Upper lobe of left lung (tissue), 6 donors: ENCODE measurements at places on chromosomes 2 and 18.
A peak's percentile ranks its signal among the peaks of the same experiment; 100 is the strongest.

DNA sequence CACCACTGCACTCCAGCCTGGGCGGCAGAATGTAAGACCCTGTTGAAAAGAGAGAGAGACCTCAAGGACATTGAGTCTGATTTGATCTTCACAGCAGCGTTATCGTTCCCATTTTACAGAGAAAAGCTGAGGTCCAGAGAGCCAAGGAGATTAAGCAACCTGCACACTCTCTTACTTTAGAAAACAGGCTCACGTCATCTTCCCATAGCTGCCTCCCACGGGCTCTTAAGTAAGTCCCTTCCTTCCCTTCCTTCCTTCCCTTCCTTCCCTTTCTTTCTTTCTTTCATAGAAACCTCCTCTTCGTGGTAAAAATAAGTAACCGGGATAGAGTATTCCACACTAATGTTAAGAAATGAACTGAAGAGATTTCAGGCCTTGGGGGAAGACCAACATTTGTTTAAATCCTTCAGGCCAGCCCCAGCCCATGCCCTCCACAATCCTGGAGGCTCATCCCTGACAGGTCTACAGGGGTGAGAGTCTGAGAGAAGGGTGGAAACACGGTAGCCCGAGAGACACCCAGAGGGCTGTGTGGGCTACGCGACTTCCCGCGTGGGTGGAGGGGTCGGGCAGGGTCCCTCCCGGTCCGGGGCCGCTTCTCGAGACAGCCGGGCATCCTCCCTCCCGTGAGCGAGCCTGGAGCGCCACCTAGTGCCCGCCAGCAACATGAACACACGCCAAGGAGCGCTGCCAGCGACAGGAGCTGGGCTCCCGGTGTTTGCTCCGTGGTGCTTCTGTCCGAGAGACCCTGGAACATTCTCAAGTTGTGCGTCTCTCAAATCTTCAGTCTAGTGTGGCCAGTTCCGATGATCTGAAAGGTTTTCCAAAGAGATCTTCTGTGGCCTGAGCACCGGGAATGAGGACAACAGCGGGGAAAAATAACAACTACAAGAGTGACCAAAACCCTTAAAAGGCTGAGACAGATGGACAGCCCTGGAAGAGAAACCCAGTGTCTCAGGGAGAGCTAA lies 160.3 kb downstream of the INO80D start:
- peak; percentile 93 for DNase-seq

DNA sequence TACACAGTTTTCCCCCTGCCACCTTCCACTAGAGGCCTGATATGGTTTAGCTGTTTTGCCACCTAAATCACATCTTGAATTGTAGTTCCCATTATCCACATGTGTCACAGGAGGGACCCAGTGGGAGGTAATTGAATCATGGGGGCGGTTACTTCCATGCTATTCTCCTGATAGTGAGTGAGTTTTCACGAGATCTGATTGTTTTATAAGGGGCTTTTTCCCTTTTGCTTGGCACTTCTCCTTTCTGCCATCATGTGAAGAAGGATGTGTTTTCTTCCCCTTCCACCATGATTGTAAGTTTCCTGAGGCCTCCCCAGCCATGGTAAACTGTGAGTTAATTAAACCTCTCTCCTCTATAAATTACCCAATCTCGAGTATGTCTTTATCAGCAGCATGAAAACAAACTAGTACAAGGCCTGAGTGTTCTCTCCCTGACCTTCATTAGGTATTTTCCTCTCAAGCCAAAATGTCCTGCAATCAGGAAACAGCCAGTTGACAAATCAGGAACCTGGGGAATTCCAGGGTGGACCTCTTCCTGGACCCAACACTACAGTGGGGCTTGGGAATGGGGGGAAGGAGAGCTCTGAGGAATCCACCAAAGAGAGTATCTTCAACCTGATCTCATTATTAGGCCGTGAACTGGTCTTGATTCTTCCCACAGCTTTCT lies 129.9 kb downstream of the TXNL1 start:
- no peak for DNase-seq

GRCh38 chr2:20094142-20094755 lies 42.8 kb upstream of the LAPTM4A start:
- no peak for DNase-seq

DNA sequence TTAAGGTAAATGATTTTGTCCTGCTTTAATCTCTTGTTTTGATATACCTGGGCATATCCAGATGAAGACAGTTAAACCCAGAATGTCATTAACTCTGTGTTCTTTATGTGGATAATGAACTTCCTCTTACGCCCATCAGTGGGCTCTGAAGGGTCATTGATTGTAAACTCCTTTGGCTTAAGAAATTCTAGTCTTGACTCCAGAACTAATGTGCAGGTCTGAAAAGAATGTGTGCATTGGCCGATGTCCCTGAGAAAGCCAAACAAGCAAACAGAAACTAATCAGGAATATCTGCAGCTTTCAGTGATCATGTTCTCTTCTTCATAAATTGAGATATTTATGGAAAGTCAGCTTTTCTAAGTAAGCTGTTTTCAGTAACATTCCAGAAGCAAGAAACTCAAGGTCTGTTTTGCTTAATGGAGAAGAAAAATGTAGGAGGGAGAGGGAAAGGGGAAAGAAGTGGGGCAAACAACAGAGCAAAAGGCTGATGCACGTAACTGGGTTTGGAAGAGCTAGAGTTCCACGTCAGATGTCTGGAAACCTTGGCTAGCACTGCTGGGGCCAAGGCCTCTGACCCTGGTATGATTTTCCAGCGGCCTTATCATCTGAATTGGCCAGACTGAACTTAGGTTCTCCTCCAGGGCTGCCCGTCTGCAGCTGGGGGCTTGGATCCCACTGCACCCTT lies 61.3 kb upstream of the FHL2 start:
- DNase-seq: no peak

GRCh38 chr2:10009811-10010781 lies 33.3 kb upstream of the KLF11 start:
- DNase-seq: peak; percentile 92

- DNase-seq: peak; percentile 37
Observed at GRCh38 chr2:12106440-12107080, 360.1 kb downstream of the LPIN1 start.

GRCh38 chr18:11149441-11150270 lies at the start of gene PIEZO2:
TSS of gene PIEZO2 (minus strand) at chr18:11149569. CDS start at chr18:11148588, 981 bp downstream.
- peak; percentile 55 for DNase-seq

DNA sequence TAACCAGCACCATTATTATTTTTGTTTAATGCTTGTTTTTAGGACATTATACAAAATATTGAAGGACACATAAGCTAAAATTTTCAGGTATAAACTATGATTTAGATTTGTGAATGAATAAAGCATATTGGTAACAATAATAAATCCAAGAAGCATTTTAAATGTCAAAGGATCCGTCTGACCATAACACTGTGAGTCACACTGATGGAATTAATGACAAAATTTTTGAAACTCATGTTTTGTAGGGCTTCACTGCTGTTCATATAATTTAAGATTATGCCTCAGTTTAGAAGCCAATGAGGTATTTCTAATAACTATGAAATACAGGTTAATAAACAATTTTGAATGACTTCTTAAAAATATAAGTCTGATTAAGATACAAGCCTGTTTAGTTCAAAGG lies 124.6 kb downstream of the TMEFF2 start:
- no peak for DNase-seq

DNA sequence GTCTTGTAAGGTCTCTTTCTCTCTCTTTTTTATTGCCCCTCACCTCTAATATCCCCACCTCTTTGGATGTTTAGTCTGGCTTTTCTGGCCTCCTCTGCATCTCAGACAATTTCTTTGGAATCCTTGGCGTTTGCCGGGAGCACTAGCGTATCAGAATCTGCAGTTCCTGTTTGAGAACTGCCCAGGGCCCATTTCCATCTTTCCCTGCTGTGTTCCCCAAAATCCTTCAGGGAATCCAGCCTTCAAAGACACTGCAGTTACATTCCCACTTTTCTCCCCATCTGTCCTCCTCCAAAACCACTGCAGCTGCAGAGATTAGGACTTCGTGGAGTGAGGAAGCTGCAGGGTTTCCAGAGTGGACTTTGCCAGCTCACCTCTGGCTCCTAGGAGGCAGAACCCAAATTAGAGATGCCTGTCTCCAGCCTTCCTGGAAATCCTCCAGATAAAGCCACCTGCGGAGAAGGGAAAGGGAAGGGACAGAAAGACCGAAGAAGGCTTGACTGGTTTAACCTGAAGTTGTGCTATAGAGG lies 2.7 kb downstream of the VSNL1 start:
- no peak for DNase-seq

DNA sequence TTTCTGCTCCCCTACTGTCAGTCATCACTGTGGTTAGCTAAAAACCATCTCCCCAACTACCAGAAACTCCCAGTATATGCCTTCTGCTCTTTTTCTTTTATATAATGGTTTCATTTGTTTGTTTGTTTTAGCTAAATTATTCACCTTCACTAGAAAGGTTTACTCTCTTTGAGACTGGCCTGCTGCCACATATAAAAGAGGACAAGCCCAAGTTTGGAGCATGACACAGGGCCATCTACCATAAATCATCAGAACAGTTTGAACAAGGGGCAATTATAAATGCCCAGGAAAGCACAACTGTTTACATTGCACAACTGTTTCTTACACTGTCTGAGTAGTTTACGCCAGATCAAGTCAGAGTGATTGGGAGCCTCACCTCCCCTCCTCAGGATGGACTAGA lies 471.0 kb upstream of the PIK3C3 start:
- no peak for DNase-seq

DNA sequence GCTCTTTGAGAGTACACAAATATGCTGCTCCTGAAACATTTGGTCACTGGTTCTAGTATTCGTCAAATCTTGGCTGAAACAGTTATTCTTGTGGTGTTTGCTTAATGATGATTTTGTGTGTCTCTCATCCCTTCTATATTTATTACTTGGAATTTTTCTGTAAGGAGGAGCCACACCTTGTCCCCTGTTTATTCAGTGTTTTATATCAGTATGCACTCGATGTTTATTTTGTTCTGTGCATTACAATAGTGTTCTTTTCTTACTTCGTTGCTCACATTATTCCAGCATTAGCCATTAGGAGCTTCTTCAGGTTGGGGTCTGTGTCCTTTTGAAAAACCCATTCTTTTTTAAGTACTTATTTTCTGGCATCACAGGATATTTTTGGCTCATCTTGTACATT lies 5.1 kb upstream of the RAMP1 start:
- DNase-seq: no peak

- DNase-seq: no peak
Observed at GRCh38 chr2:11254100-11254536, 90.3 kb downstream of the ROCK2 start.

- no peak for DNase-seq
Observed at GRCh38 chr2:74740395-74740740, 86.3 kb downstream of the SEMA4F start.

- no peak for DNase-seq
Observed at GRCh38 chr2:193885419-193885818, 1690.7 kb upstream of the TMEFF2 start.

DNA sequence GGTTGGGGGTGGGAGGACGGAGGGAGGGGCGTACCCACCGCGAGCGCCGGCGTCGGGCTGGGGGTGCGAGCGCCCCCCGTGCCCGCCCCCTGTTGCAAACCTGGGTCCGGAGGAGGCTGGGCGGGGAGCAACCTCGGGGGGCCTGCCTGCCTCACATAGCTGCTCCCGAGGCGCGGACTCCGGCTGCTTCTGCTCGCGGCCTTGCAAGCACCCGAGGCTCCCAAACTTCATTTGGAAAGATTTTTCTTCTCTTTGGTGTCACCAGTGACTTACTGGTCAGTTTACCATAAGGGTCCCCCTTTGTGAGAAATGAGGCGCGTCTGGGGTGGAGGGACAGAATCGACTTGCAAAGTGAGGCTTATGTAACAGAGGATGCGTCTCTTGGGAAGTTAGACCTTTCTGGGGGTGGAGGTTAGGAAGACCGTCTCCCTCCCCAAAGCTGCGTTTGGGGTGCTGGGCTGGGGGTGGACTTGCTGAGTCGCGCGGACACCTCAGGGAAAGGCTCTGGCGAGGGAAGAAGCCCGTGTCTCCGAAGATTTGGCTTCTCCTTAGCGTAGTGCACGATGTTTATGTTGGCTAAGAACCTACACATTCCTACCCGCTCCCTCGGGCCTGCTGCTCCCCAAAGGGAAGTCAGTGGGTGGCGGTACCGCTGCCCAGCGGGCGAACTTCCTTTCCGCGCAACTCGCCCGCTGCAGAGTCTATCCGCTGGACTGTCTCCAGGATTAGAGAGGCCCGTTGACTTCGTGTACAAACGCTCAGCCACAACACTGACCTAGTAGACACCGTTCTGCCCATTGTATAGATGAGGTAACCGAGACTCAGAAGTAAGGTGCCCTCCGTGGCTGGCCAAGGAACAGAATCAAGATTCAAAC lies 559 bp downstream of the TMEM37 start:
- DNase-seq: peak; percentile 76

DNA sequence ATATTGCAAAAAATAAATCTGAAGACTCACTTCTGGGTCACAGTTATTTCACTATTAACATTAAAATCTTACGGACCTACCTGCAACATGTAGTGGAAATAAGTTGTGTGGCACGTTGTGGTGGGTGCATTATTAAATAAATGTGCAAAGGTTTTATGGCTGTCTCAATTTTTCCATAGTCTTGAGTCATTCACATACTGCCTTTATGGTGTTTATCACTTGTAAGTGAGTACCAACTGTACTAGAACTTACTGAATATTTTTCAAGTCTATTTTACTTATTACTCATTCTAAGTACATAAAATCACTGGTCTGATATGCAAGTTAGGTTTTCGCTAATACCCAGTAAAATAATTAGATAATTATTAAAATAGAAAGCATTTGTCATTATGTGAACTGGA lies 47.6 kb upstream of the SLC30A6 start:
- DNase-seq: no peak

DNA sequence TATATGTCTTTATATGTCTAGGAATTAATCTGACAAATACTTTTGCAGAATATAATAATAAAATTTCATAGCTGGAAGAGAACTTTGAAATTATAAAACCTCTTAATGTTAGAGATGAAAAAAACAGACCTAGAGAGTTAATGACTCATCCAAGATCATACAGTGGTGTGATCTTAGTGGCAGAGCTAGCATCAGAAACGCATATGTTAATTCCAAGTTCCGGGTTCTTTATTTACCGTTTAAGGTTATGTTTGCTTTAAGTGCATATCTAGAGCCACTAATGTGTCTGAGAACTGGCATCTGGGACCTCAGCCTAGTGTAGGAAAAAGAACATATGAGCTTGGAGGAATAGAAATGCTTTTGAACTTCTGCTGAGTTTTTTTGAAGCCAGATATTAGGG lies 24.3 kb downstream of the CERS6 start:
- DNase-seq: no peak
